Brain microvascular endothelial cell (primary cell): ENCODE measurements at places on chromosomes 13 and 19.
A peak's percentile ranks its signal among the peaks of the same experiment; 100 is the strongest.

DNA sequence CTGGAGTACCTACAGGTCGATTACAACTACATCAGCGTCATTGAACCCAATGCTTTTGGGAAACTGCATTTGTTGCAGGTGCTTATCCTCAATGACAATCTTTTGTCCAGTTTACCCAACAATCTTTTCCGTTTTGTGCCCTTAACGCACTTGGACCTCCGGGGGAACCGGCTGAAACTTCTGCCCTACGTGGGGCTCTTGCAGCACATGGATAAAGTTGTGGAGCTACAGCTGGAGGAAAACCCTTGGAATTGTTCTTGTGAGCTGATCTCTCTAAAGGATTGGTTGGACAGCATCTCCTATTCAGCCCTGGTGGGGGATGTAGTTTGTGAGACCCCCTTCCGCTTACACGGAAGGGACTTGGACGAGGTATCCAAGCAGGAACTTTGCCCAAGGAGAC is 4.7 kb downstream of the SLITRK5 start:
- DNase-seq: no peak

DNA sequence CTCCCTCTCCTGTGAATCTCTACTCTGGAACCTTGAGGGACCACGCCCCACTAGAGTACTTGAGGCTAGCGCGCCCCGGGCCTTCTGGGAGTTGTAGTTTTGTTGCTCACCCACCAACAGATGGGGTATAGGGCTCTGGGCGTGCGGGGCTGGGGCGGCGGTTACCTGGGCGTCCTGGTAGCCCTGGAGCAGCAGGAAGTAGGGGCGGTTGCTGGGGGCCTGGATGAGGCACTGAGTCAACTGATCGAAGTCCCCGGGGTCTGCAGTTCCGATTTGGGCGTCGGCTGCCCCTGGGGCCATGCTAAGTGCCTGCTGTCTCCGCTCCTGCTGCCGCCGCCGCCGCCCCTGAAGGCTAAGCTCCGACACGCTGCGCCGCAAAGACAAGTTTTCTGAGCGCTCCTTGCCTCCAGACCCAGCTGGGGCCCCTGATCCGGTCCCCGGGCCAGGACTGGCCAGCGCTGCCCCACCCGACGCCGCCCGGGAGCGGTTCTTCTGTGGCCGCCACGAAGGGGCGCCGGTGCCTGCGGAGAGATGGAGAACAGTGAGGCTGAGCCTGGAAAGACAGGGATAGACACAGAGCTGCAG is 5.3 kb downstream of the RASIP1 start:
- DNase-seq: no peak

GRCh38 chr13:41216160-41216559 is 21.8 kb upstream of the KBTBD7 start:
- no peak for DNase-seq

- DNase-seq: peak; percentile 67
Observed at GRCh38 chr19:10424011-10424637, 3.8 kb downstream of the PDE4A start.

DNA sequence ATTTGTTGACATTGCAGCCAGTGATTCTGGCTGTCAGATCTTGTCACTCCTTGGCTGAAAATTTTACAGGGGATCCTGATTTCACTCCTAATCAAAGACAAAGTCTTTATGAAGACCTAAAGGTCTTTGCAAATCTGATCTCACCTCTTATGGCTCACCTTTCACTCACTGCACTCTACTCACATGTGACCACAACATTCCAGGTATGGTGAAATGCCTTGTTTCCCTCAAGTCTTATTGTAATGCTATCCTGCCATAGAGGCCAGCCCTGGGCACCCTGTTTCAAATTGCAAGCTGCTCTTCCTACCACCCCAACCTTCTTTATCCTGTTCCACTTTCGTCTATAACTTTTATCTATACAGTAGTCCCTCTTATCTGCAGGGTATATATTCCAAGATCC is 200.1 kb downstream of the NDFIP2 start:
- DNase-seq: no peak

DNA sequence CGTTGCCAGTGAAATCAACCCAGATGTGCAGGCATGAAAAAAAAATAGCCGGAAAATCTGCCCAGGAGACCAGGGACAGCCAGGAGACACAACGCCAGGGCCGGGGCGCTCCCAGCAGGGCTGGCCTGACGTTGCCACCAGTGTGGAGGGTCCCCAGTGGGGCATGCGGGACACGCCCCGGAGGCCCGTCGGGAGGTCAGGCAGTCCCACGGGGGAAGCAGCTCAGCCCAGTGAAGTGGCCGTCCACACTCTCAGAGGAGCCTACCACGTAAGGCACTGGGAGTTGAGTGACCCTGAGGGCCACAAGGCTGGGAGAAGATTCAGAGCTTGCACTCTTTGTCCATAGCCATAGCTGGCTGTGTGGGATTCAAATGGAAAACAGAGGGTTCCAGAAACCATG is 53.2 kb upstream of the GAS6 start:
- no peak for DNase-seq

- DNase-seq: no peak
Observed at GRCh38 chr13:96824140-96824539, 170.1 kb downstream of the OXGR1 start.

DNA sequence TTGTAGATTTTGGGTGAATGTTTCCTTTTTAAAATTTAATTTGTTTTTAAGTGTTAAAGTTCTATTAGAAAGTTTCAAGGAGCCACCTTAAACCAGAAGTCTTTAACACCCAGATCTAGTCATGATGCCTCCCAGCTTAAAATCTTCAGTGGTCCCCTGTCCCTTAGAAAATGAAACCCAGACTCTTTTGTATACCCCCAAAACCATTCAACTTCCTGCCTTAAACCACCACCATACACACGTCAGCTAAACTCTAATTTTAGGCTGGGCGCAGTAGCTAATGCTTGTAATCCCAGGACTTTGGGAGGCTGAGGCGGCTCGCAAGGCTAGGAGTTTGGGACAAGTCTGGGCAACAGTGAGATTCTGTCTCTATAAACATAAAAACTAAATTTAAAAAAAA is 37.9 kb downstream of the N4BP2L1 start:
- DNase-seq: no peak

- DNase-seq: no peak
Observed at GRCh38 chr19:45924891-45925447, 10.4 kb upstream of the NANOS2 start.

DNA sequence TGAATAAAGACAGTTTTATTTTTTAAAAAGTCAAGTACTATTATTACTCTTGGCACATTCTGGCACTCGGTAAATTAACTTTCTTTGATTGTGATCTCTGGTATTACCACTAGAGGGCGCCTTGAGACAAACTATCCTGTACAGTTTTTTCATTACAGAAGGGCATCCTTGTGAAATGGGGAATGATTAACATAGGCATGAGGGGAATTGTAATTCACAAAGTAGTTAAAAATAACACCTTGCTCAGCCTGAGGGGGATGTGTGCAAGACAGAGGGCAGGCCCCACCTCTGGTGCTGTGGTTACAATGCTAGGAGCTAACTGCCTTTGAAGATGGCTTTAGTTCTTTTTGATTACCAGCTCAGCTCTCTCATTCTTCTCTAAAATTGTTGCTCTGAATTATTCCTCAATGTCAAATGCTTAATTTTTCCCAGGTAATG is 24.2 kb upstream of the C1QTNF9B start:
- DNase-seq: peak; percentile 49

- no peak for DNase-seq
Observed at GRCh38 chr13:45310341-45311131, 30.4 kb downstream of the TPT1 start.

DNA sequence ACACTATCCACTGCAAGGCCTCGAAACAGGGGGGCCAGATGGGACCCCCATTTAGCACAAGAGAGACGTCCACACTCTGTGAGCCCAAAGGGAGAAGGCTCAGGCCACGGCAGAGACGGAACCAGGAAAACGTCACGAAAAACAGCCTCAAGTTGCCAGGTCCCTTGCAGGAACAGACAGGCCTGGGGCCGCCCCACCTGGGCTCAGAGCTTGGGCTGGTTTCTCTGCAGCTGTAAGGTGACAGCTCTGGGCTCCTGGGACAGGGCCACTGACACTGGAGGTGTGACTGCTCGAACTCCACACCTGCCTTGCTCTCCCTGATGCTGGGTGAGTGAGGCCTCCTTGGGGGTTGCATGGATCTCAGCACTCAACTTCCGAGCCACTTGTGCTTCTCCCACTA is 3.2 kb downstream of the ZNF787 start:
- DNase-seq: no peak

DNA sequence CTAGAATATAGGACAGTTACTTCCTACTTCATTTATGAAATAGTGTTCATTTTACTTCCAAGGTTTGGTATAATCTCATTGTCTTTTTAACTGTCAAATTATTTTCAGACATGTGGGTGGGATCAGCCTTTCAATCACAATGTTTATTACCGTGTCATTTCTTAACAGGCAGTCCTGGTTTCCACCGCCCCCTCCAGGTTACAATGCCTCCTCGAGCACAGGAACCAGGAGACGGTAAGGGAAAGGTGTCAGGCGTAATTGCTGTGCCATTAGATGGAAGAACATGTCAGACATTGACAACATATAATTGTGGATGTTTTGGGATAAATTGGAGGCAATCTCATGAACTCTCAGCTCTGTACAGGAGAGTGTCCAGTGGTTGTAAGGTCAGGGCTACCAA is 36.5 kb downstream of the SCEL start:
- no peak for DNase-seq

- no peak for DNase-seq
Observed at GRCh38 chr13:114303700-114304327, 10.5 kb upstream of the CHAMP1 start.

DNA sequence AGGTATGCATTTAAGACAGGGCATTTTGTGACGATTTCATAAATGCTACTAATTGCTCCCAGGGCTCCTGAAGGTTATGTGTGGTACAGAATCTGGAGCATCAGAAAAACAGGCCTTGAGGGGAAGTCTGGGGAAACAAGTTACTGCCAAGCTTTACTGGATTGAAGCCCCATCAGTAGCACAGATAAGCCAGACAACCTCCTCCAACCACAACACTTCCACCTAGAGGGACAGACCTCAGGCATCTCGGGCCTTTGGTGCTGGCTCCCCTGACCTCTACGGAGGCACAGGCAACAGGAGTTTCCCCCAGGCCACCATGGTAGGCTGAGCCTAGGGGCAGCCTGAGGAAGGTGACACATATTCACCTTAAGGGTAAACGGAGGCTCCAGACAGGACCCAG is 54.1 kb downstream of the ABCC4 start:
- no peak for DNase-seq
